NCI-H1092 (cell line): ENCODE measurements at places on chromosomes 16 and 17.

- no peak for DNase-seq
Observed at GRCh38 chr16:74608944-74609343, 2.0 kb upstream of the GLG1 start.

DNA sequence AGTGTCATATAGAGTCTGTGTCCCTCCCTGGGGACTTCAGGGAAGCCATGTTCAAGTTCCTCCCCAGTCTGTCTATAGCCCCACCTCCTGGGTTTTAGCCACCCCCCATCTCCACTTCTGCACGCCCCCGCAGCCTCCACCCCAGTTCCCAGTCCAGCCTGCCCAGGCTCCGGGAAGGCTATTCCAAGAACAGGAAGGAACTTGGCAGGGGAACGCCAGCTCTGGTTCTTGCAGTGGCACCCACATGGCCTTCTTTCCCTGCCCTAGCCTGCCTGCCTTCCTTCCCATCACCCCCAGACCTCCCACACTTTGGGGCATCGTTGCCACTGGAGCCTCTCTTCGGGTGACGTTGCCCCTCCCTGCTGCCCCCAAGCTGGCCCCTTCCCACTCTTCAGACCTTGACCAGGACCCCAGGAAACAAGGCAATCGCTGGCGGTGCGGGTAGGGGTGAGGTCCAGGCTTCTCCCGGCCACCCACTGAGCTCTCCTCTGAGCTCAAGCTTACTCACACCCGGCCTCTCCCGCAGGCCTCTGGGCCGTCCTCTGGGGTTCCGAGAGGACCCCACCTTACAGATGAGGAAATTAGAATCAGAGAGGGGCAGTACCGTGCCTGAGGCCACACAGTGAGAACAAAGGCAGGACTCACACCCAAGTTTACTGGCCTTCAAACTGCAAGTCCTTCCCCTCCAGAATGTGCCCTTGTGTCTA, 9.2 kb upstream of the CES4A start:
- DNase-seq: no peak

- no peak for DNase-seq
Observed at GRCh38 chr17:55673743-55674506, 48.7 kb downstream of the TMEM100 start.

DNA sequence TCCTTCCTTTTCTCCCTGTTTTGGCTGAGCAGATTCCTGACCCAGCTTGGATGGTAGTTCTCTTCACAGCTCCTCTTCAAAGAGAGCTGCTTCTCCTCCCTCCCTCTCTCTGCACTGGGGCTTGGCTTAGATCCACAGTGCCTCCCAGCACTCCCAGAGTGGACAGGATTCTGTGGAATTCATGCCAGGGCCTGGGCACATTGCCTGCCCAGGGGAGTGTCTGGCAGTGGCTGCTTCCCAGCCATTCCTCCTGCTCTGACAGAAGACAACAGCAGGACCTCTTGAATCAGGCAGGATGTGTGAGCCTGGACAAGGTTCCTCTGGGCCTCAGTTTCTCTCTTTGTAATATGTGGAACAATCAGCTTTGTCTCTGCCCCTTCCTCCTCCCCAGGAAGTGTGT, 4.5 kb upstream of the MMP28 start:
- DNase-seq: peak; percentile 89

- DNase-seq: no peak
Observed at GRCh38 chr17:11122908-11123307, 118.1 kb upstream of the SHISA6 start.
